Peyer's patch (tissue), 4 donors: ENCODE measurements at places on chromosomes 7 and 10.

DNA sequence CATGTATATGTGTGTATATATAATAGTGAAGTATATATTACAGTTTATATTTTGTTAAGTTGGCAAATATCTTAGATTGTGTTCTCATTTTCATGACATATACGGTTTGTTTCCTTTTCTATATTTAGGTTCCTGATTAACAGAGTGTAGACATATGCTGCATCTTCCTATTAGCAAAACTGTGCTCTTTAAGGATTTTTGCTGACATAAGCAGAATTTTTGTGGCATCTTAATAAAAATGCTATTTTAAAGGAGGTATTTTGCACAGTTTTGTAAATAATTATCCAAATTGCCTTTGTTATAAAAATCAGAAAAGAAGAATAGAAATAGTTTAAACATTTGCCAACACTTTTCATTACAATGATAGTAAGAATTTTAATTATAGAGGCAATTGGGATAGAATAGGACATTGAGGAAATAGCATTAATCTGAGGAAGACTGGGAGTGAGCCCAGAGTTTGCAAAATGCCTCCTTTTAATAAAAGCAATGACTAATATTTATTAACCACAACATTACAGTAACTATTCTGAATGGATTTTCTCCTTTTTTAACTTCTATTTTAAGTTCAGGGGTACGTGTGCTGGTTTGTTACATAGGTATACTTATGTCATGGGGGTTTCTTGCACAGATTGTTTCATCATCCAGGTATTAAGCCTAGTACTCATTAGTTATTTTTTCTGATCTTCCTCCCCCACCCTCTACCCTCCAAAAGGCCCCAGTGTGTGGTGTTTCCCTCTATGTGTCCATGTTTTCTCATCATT is 38.2 kb downstream of the KCND2 start:
- DNase-seq = no peak

- DNase-seq = no peak
Measured at GRCh38 chr10:101967119-101967518, 88.9 kb downstream of the ARMH3 start.

- no peak for DNase-seq
Measured at GRCh38 chr7:20896996-20897395, 110.3 kb upstream of the SP8 start.

DNA sequence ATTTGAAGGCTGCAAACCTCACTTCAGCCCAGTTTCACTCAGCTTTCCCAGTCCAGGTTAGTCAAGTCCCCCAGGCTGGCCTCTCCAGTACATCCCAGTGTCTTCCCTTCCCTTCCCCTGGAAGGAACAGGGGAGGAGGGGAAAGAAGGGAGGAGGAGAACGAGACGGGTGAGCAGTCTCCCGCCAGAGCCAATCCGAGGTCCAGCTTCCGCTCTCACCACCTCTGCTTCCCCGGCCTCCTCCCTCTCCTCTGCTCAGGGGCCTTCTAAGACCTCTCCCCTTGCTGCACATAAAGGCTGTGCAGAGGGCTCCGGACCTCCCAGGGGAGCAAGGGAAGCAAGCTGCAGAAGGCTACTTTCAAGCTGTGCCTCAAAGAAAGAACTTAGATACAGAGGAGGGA is 4.1 kb downstream of the ATG9B start:
- DNase-seq = no peak

- DNase-seq = no peak
Measured at GRCh38 chr7:50733552-50733951, 49.1 kb downstream of the GRB10 start.

- peak; percentile 66 for DNase-seq
Measured at GRCh38 chr10:689452-690371, at the start of gene DIP2C. DIP2C (minus strand) TSS chr10:689668; CDS start chr10:689578, 90 bp downstream.

GRCh38 chr10:93784059-93784458 is 26.3 kb downstream of the LGI1 start:
- no peak for DNase-seq

- no peak for DNase-seq
Measured at GRCh38 chr10:125992254-125992653, 95.9 kb downstream of the FANK1 start.

- DNase-seq = peak; percentile 60
Measured at GRCh38 chr7:149624006-149624405, 126.4 kb upstream of the ZNF746 start.

DNA sequence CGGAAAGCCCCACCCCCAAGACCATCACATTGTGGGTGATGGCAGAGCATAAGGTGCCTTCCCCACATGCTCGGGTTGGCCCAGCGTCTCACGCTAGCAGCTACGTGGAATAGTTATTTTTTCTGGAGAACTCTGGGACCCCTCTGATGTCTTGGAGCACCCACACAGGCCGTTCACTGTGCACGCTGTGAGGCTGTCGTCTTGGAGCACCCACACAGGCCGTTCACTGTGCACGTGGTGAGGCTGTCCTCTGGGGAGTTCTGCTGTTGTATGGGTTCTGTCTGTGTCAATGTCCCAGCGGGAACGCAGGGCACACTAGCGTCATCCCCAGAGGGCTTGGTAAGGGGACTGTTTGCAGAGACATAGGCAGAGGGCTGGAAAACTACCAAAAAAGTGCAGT is 38.8 kb upstream of the FAM20C start:
- DNase-seq = peak; percentile 32
